ENCODE measurements at places on chromosomes 13 and 19. TPM values are rescaled to one million over a fixed set of nuclear protein-coding genes. Genes with fewer than 3 reads are reported as not detected.

Gene CPAMD8
- 0.45 TPM for total RNA-seq

Gene ZNF560
- 1.0 TPM for total RNA-seq

Gene LILRA6
- total RNA-seq, result not detected

Gene GZMM
- total RNA-seq, result 0.30 TPM

Gene DNAAF3
- 0.34 TPM for total RNA-seq

Gene SMAD9
- total RNA-seq, result 2.1 TPM

Gene ZNF491
- 1.0 TPM for total RNA-seq

Gene SIGLEC12
- not detected for total RNA-seq

Gene NOVA2
- total RNA-seq, result not detected

Gene PRTN3
- total RNA-seq, result not detected

Gene LNX2
- 4.8 TPM for total RNA-seq
